ENCODE measurements at places on chromosomes 2 and 18.

DNA sequence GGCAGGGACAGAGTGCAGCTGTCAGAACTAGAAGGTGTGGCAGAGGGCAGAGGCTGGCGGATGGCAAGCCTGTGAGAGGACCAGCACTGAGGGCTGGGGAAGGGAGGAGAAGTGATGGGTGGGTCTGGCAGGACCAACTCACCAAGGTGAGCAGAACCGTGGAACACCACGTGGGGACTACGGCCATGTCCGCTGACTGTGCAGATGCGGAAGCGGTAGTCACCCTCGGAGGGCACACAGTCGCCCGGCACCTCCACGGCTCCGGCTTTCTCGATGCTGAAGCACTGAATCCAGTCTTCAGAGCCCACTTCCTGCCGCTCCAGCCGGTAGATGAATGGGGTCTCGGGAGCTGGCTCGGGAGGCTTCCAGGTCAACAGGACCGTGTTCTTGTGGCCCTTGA, 4.2 kb downstream of the OBSL1 start:
- no peak for DNase-seq

- DNase-seq: no peak
Observed at GRCh38 chr2:206160807-206161179, 1.1 kb downstream of the EEF1B2 start.

DNA sequence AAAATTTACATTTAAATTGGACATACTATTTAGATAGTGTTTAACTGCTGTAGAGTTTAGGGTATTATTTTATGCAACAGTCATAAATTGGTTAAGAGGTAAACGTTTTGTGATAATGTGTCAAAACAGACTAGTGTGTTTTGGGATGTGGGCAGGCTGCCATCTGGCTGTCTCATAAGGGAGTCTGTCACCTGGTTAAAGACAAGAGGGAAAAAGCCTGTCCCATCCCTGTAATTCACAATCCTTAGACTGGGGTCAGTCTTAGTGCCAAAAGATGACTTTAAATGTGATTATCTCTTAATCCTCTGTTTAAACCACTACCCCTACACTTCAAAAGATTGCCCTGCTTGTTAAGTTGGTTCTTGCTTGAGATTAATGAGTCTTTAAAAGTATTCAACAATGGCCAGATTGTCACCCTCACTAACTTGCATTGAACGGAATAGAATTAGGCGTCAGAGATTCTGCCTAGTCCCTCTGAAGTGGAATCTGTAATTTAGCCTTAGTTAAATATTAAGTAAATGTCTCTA, 59.2 kb downstream of the SGPP2 start:
- no peak for DNase-seq

DNA sequence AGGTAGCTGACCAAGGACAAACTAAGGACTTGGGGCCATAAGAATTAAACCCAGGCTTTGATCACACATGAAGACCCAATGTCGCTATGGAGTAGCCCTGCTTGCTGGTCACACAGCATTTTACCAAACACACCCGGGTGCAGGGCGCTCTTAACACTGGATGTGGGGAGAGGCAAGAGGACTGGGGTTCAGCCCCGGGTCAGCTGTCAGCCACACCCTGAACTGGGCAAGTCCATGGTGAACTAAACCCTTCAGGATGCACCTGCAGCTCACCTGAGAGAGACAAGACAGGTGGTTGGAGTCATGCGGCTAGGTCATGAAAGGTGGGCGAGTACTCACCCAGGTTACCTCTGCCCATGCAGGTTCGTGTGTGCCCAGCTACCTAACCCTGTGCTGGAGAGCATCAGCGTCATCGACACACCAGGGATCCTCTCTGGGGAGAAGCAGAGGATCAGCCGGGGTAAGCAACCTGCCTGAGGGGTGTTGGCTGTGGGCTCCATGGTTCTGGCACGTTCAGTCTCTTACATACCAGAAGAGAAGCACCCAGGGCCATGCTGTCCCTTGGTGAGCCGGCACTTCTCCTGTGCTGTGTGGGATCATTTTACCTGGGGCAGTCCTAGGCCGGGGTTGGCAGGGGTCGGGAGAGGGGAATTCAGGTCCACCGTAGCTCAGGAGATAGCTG, 15.2 kb downstream of the EHD3 start:
- DNase-seq: no peak

DNA sequence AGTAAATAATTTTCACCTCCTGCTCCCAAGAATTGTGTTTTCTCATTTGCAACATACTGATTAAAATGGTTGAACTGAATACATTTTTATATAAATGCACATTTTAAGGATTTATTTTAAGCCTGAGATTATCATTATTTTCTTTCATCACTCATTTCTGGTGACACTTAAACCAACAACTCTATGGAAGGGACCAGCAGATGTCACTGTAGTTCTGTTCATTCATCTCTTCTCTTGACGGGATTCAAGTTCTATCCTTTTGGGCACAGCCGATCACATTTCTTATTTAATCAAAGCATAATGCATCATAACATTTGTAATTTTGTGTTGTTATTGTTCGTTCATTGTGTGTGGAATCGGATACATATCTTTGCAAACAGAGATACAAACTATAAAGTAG, 417.9 kb downstream of the HRH4 start:
- peak; percentile 61 for DNase-seq

GRCh38 chr18:12571630-12572029, 86.3 kb downstream of the SPIRE1 start:
- DNase-seq: no peak

DNA sequence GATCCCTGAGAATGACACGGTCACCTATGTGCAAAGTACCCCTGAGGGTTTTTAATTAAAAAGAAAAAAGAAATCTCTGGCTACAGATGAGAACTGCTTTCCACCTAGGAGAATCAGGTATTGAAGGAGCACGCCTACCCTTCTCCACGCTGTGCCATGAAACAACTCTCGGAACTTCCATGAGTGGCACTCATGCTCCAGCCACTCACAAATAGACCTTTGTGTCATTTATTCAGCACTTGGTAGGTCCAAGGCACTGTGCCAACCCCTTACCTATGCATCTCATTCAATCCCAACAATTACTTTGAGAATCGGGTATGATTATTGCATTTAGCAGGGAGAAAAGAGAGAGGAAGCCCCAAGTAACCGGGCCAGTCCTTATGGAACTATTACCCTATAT, 44.9 kb upstream of the TTC39C start:
- DNase-seq: no peak

DNA sequence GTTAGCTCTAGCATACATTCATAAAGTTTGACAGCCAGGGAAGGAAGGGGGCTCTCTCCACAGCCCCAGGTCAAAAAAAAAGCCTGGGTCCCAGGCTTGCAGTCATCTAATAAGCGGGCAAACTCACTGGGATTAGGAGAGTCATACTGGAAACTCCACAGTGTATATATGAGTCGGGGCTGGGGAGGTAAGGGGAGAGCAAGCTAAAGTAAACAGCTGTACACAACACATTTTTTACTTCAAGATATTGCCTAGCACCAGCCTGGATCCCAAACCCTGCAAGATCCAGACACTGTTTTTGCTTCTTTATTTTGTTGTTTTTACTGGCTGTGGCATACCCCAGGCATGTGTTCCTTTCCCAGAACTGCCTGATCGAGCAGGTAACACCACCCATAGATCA, 291.3 kb upstream of the TANK start:
- no peak for DNase-seq

DNA sequence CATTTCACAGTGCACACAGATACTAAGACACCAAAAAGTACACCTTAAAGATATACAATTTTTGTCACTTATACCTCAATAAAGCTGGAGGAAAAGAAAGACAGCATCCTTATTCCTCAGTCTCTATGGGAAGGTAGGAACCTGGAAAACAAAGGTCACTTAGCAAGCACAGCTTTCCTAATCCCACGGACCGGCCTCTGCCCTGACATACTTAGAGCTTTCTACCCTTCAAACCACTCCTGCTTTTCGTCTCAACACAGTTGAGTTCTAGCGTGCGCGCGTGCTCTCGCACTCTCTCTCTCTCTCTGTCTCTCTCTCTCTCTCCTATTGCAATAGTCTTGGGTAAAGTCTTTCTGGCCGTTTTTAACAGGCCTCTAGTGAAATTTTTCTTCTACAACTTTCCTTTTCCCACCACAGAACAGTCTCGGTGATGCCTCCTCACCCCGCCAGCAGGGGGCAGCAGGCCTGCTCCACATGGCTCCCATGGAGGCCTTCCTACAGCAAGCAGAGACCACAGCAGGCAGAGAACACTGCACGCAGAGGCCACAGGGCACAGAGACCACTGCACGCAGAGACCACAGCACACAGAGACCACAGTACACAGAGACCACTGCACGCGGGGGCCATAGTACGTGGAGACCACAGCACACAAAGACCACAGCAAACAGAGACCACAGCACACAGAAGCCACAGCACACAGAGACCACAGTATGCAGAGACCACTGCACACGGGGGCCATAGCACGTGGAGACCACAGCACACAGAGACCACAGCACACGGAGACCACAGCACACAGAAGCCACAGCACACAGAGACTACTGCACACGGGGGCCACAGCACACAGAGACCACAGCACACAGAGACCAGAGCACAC, 106.9 kb downstream of the FBXO15 start:
- peak; percentile 52 for DNase-seq

GRCh38 chr2:106306387-106306786, 112.3 kb upstream of the UXS1 start:
- no peak for DNase-seq

DNA sequence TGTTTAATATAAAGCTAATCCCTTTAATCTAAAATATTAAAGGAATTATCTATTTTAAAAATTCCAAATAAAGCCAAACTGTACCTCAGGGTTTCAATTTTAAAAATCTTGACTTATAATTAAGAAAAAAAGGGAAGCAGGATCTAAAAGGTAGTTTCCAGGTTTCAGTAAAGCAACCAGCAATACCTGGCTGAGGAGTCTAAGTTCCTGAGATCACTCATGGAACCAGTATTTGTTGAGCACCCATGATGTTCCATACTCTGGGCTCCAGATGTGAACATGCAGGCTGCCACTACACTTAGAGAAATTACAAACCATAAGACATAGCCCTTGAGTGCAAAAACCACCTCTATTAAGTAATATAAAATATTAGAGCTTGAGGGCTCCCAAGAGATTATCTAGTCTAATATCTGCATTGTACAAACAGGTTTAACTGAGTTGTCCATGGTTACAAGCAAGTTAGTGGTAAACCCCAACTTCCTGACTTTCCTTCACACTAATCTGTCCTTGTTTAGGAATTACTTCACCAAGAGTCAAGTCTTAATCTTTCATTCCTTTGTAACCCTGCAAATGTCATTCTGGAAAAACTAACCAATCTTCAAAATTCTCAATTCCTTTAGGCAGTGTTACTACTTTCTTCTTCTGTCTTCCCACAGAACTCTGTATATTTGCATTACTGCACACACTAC, 49.2 kb downstream of the CLASP1 start:
- DNase-seq: peak; percentile 72

GRCh38 chr2:61785583-61785982, 68.3 kb downstream of the FAM161A start:
- DNase-seq: no peak

GRCh38 chr2:110994250-110994961, 126.3 kb upstream of the BCL2L11 start:
- no peak for DNase-seq

DNA sequence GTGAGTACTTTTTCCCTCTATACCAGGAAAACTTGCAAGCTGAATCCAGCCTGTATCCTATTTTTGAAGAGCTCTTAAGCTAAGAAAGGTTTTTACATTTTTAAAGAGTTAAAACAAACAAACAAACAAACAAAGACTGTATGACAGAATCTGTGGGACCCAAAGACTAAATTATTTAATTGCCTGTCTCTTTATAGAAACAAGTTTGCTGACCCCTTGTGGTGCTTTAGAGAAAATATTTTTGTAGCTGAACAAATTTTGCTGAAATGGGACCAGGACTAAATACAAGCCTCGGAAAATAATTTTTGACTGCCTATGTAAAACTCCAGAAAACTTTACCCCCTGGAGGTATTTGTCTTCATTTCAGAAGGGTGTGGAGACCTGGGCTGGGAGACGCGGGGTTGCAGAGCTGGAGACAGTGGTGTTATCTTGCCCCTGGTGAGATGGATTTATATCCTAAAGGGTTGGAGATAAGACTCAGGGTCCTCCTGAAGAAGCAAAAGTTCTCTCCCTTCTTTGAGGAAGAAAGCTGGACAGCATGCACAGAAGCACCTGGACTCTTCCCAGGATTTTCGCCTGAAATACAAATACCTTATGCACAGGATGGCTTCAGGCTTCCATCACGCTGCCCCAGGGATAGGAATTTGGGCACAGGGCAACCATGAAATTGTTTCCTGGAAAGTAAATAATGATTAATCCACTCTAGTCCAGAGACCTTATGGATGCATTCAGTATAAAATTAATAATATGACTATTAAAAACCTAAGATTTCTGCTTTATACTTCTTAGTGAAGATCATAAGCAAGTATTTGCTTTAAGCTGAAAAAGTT, 54.3 kb downstream of the TMX3 start:
- DNase-seq: peak; percentile 69

GRCh38 chr2:237898057-237898414, 38.6 kb downstream of the RAMP1 start:
- DNase-seq: no peak

DNA sequence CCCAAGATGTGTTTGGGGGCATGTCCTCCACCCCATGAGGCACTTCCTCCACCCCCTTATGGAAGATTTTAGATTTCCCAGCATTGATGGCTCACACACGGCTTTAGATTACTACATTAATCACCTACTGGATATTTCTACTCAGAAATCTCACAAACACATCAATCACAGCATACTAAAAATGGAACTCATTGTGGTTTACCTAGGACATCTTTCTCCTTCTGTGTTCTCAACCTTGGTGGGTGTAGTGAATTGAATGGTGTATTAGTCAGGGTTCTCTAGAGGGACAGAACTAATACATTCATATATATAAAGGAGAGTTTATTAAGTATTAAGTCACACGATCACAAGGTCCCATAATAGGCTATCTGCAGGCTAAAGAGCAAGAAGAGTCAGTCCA, 82.1 kb upstream of the CYRIA start:
- DNase-seq: no peak

GRCh38 chr2:152336119-152336853, 1.3 kb downstream of the FMNL2 start:
- peak; percentile 59 for DNase-seq

GRCh38 chr18:61475931-61476330, 142.7 kb downstream of the CDH20 start:
- DNase-seq: no peak

- DNase-seq: no peak
Observed at GRCh38 chr18:72444111-72444797, 99.9 kb downstream of the CBLN2 start.

GRCh38 chr2:173652311-173652710, 297.6 kb downstream of the CDCA7 start:
- DNase-seq: peak; percentile 93

DNA sequence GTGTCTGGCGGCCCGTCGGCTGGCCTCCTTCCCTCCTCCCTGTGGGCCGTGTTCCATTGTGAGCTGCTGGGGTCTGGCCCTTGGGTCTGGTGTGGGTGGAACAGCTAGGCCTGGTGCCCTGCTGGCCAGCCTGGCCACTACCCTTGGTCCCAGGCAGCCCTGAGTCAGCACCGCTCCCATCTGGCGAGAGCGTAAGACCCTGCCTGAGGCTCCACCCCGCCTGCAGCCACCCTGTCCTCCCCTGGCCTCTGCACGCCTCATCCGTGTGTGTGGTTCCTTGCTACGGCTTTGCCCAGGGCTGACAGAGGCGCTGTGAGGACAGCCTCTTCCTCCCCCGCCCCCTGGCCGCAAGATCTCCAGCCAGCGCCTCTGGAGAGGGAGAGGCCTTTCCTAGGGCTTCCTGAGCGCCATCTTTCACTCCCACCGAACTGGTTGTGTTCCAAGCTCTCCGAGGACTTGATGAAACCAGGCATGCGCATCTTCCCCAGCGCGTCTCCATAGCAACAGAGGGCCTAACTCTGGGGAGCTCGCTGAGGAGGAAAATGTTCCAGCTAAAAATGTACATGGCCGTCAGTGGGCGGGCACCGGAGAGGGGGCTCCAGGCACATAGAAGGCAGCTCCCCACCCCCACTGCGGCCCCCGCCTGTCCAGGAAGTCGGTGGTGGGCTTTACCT, 83.0 kb downstream of the STPG4 start:
- no peak for DNase-seq

Measured in PC-3 (cell line).